Cerebellar cortex (tissue), 1 donor: ENCODE measurements at places on chromosomes 6 and 20.
A peak's percentile ranks its signal among the peaks of the same experiment; 100 is the strongest.

DNA sequence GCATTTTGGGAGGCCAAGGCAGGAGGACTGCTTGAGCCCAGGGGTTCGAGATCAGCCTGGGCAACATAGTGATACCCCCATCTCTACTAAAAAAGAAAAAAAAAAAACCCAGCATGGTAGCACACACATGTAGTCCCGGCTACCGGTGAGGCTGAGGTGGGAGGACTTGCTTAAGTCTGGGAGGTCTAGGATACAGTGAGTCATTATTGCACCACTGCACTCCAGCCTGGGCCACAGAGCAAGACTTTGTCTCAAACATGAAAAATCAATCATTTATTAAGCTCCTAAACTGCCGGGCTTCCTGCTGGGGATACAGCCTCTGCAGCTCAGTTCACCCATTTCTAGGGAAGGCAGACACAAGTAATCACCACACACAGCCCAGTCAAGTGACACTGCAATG lies 7.3 kb upstream of the USP45 start:
- no peak for DNase-seq

DNA sequence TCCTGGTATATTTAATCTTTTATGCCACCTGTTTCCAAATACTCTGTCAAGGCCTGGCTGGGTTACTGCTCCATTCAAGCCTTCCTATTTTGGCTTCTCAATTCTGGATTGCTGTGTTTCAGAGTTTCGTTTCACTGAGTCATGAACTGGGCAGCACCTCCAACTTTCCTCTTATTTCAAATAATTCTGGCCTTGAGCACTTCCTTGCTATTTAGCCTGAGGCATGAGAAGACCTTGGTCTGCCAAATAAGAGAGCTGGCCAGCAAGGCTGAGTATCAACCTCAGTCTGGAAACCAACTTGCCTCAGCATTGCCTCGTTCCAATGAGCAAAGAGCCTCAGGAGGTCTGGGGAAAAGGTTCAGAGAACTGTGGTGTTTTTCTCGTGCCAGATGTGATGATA lies 66.6 kb downstream of the TNFAIP3 start:
- no peak for DNase-seq

DNA sequence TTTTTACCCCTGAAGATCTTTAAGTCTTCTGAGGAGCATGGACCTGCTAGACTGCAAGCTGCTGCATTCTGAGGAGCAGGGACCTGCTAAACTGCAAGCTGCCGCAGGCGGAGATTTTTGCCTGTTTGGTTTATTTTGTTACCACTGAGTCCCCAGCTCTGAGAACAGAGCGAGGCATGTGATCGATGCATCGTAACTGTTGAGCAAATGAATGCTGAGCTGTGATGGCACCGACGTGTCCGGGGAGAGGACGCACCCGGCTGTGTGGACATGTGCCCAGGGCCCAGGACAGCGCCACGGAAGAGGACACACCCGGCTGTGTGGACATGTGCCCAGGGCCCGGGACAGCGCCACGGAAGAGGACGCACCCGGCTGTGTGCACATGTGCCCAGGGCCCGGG lies 24.2 kb downstream of the DNAJC5 start:
- peak; percentile 49 for DNase-seq

GRCh38 chr20:24818056-24818455 lies 131.0 kb upstream of the CST7 start:
- no peak for DNase-seq

DNA sequence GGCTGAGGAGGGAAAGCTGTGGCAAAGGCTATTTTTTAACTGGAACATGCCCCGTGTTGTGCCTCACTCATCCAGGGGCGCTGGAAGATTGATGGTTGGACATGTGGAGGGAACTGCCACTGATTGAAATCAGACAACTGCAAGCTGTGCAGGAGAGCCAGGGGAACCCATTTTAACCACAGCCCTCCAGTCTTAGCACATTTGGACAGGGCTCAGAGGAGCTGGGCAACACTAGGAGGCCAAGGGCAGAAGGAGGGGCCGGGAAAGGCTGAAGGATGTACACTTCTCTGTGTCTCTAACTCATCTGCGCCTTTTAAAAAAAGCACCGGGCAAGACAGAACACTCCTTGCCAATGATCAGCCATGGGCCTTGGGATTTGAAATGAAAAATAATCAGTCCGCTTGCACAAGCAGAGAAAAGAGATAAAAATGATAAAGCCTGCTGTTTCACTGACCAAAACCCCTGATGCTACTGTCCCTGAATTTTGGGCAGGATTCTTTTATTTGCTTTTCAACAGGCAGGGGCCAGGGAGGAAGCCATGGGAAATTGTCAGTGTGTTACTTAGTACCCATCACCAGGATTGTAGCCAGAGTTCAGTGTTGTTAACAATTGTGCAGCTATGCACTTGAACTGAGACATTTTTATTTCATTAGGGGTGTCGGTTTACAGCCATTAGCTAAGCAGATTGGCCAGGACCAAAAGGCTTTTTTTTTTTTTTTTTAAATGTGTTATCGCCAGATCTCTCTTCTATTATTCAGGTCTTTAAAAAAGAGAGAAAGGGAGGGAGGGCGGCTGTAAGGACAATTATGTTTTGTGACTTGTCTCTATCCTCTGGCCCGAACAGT lies 109.3 kb upstream of the EYA4 start:
- DNase-seq, result no peak

DNA sequence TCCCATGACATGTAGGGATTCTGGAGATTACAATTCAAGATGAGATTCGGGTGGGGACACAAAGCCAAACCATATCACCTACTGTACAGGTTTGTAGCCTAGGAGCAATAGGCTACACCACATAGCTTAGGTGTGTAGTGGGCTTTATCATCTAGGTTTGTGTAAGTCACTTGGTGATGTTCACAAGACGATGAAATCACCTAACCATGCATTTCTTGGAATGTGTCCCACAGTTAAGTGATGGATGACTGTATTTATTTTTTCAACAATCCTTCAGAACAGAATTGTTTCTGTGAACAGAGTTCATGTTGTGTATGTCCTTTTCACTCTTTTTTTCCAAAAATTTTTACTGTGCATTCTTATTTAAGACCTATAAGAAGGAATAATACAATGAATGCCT lies 76.1 kb downstream of the DTD1 start:
- DNase-seq, result no peak

- peak; percentile 44 for DNase-seq
These were observed 21.9 kb downstream of the RIMS1 start for GRCh38 chr6:71908162-71908765.

DNA sequence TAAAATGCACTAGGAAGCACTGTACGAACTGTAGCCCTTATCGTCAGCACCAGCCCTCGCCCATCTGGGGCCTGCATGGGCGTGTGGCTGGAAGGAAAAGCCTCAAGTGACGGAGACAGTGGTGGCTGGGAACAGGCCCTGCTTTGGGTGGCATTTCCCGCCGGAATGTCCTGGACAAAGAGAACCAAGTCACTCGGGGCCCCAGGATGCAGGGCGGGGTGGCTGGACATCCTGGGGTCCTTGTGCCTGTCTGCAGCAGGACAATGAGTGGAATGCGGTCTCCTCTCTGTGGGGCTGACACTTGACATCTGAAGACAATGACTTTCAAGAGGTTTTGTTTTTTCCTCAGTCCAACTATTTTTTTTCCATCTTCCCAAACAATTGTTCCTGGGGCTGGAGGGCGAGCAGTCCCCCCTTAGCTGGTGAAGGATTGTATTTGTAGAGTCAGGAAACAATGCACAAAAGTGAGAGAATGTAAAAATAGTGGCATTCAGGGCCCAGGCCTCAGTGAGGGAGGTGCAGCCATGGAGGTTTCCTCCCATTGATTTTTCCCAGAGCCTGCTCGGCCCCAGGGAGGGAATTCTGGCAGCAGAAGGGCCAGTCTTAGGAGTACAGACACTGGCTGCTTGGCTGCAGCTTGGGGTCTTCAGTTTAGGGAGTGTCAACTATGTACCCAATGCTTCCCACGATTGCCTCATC lies 64.4 kb downstream of the PREX1 start:
- no peak for DNase-seq

DNA sequence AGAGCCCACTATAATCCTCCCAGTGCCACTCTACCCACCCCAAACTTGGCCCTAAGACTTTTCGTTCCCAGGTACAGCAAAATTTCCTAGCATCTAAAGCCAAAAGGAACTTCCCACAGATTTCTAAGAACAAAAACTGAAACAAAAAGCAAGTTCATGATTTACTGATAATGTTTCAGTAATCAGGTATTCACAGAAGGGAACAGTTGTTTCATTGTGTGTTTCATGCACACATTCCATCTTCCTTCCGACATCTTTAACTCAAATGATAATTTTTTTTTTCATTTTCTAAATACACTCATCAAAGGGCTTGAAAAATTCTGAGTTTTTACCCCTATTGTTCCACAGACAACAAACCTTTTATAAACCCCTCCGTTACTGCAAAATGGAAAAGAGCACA lies 6.0 kb upstream of the BTN1A1 start:
- no peak for DNase-seq

GRCh38 chr20:19251958-19252357 lies 39.5 kb downstream of the SLC24A3 start:
- no peak for DNase-seq
